BE2C (cell line): ENCODE measurements at places on chromosomes 1 and 21.

DNA sequence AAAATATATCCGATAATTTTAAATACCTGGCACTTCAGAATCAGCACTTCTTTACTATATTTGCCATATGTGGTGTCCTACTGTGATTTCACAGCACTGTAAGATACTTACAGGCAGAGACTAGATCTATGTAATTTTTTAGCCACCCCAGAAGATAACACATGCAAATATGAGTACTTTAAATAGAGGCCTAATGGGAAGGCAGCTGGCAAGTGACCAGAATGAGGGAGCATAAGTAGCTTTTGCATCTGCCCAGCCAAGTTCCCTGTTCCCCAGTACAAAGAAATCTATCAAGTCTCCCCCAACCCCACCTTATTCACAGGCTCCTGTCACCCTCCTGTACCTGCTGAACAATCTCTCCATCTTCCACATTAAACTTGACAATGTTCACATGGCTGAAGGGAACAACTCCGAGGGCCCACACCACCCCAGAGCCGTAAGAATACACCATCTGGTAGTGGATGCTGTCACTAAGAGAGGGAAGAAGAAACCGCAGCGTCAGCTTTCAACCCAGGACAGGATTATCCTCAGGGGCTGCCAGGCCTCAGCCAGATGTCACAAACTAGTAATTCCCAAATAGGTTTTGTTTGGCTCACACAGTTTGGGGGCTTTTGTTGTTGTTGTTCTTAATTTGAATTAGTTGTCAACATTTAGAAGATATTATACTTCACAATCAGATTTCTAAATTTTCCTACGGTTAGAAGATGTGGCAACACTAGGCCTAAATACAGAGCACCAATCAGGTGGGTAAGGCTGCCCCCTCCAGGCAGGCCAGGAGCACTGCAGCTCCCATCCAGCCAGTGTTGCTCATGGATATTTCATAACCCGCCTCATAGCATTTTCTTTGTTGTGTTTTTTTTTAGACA is 10.4 kb downstream of the EMC1 start:
- DNase-seq, result peak; percentile 49

DNA sequence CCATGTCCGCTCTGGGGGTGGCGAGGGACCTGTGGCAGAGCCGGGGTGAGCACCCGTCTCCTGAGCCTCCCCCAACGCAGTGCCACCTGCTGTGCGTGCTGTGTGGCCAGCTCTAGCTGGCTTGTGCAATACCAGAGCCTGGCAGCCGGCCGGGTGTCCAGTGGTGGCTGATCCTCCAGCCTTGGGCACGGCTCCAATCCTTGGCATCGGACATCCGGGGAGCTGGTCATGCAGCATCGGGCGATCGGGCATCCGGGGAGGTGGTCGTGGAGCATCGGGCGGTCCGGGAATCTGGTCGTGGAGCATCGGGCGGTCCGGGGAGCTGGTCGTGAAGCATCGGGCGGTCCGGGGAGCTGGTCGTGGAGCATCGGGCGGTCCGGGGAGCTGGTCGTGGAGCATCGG is 8.1 kb downstream of the SLX9 start:
- DNase-seq, result peak; percentile 13

DNA sequence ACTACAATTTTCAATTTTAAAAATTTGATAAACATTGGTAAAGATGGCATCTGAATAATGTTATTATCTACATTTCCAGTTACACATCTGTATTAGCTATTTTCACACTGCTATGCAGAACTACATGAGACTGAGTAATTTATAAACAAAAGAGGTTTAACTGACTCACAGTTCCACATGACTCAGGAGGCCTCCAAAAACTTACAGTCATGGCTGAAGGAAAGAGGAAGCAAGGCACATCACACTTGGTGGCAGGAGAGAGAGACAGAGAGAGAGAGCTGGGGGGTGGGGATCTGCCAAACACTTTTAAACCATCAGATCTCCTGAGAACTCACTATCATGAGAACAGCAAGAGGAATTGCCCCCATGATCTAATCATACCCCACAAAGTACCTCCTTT is 850.0 kb downstream of the LTN1 start:
- no peak for DNase-seq

GRCh38 chr1:201718346-201719202 is 110.4 kb upstream of the IPO9 start:
- DNase-seq, result no peak

- no peak for DNase-seq
Measured at GRCh38 chr1:208584167-208584755, 340.1 kb upstream of the PLXNA2 start.

- DNase-seq, result peak; percentile 59
Measured at GRCh38 chr1:3453891-3454810, at the start of gene ARHGEF16. Gene ARHGEF16 (plus strand): TSS chr1:3454665. CDS start chr1:3463085, 8,420 bp downstream.

- DNase-seq, result no peak
Measured at GRCh38 chr1:48760857-48761256, 15.8 kb downstream of the BEND5 start.

DNA sequence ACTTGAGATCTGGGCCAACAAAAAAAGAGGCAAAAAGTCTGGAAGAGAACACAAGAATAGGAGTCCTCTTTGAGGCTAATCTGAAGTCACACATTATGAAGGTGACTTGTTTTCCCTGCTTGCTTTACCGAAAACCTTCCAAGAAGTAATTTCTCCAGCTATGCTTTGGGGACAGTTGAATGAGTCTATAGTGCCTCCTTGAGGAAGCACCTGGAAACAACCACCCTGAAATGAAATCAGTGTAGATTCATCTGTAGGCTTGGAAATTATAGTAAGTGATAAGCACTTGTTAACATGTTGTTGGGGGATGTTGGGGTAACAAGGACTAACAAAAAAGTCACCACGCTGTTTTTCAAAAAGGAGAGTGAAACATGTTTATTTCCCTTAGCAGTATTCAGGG is 23.4 kb upstream of the RPTN start:
- DNase-seq, result no peak

- no peak for DNase-seq
Measured at GRCh38 chr1:2564815-2565374, 8.7 kb downstream of the TNFRSF14 start.

GRCh38 chr1:21337928-21338572 is 47.8 kb upstream of the ECE1 start:
- DNase-seq, result no peak

DNA sequence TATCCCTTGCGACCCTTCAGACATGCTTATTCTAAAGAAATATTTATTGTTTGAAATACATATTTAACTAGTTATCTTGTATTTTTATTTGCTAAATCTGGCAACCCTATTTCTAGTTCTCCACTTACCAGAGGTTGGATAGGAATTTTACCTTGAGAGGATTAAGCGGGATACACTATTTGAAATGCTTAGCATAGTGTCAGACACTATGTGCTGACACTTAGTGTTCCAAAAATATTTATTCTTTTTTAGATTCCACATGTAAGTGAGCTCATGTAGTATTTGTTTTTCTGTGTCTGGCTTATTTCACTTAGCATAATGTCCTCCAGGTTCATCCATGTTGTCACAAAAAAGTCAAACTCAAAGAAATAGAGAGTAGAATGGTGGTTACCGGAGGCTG is 78.7 kb downstream of the NTMT2 start:
- no peak for DNase-seq

GRCh38 chr1:193221651-193222050 is 35.2 kb upstream of the B3GALT2 start:
- DNase-seq, result no peak

GRCh38 chr1:86487131-86487810 is 18.5 kb downstream of the CLCA1 start:
- DNase-seq, result no peak

DNA sequence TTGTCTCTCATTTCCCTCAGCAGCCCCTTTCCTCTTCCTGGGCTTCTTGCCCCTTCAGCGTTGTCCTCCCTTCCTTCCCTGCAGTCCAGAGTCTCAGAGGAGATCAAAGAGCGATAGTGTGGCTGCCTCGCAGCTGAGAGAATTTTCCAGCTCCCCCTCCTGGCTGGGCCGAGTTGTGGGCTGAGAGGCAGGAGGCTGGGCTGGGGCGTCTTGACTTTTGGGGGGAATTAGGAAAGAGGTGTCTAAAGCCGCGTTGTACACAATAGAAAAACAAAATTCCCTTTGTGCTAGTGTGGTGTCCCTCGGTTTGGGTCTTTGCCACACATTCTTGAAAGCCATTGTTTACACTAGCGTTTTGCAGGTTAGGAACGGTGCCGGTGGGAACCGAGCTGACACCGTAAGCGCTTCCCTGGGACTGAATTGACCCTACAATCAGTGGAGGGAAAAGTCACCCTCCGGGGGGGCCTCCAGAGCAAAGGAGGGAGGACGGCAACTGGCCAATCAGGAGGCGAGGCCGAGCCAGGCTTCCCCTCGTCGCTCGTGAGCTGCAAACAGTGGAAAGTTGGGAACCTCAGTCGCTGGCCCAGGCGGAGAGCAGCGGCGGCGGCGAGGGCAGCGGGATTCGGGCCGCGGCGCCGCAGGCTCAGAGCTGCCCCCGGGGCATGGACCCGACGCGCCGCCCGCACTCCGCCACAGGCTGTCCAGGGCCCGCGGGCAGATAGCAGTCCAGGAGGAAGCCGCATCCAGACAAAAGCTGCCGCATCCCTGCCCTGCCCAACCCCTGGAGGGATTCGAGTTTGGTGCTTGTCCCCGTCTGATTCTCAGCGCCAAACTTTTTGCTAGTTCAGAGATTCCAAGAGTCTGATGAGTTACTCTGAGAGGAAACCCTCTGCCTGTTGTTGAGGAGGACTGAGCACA is at the start of gene HMCN1:
Gene HMCN1, plus strand, starts transcription at position 574 of the 918 bp plus-strand sequence. CDS start 389 bp downstream, outside the sequence.
- DNase-seq, result peak; percentile 30

GRCh38 chr1:198934901-198935305 is 296.1 kb downstream of the PTPRC start:
- no peak for DNase-seq

- no peak for DNase-seq
Measured at GRCh38 chr1:3683992-3684391, 31.7 kb downstream of the TP73 start.

DNA sequence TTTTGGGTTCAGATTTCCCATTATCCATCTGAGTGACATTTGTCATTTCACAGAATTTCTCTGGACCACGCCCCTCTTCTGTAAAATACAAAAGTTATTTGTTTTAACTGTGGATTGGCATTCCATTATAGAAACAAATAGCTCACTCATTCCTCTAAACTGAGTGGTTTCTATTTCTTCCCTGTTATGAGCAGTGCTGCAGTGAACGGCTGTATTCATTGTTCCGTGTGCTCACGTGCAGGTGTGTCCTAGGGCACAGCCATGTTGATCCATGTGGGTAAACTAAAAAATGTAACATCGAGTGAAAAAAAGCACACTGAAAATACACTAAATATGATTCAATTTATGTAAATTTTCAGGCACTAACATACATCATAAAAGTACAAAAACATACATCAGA is 27.0 kb upstream of the IL12RB2 start:
- no peak for DNase-seq

DNA sequence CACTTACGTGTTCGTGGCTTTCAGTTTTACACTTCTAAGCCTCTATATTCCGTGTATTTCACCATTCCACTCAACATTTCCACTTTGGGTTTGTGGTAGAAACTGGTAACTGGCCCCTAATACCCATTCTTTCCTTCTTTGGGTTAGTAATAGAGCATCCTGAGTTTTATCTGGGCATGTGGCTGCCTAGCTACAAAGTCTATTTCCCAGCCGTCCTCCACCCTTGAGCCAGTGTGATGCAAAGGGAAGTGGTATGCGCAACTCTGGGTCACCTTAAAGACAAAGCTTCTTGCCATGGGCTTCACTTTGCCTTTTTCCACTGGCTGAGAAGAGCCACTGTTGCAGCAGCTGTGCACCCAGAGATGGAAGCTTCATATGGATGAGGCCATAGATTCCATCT is 73.9 kb downstream of the LAMC2 start:
- no peak for DNase-seq

DNA sequence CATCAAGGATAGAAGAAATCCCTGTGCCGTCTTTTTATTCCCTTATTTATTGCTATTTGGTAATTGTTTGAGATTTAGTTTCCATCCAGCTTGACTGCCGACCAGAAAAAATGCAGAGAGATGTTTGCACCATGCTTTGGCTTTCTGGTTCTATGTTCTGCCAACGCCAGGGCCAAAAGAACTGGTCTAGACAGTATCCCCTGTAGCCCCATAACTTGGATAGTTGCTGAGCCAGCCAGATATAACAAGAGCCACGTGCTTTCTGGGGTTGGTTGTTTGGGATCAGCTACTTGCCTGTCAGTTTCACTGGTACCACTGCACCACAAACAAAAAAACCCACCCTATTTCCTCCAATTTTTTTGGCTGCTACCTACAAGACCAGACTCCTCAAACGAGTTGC is 99.0 kb downstream of the TGFB2 start:
- DNase-seq, result no peak

DNA sequence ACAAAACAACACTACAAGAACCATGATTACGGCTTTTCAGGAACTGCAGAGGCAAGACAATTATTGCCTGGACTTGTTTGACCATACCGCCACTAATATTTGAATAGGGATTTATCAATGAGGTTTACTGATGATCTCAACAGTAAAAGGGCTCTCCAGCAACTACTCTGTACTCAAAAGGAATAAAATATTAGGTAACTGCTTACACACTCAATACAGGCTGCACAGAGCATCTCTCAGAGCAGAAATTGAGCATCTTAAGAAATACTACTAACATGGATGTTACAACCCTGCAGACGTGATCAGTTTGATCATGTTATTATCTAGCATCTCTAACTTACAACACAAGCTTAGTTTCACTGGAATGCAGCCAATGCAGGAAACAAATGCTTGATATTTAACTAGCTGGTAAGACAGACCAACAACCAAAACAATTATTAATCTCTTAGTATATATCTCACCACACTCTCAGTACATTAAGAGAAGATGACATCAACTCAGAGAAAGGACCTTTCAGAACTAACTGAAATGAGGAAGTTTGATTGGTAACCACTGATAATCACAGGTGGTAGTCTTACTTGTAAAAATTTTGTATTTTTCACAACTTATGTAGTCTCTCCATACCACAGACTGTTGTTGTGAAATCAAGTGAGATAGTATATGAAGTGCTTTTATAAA is 52.2 kb downstream of the PUM1 start:
- DNase-seq, result no peak

DNA sequence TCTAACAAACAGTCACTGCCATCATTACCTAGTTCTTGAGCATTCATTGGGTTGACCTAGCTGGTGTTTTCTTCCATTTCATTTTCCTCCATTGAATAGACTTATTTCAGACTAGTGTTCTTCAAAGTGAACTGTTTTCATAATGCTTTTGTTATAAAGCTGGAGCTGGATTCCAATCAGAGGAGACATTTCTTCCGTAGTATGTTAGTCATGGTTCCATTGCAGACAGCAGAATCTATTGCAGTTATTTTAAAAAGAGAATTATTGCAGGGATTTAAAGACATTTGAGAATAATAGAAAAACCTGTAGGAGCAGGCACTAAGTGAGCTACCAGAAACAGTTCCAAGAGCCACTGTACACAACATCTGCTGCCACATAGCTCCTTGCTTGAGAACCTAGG is 50.0 kb downstream of the HHAT start:
- no peak for DNase-seq
